CD8-positive, alpha-beta memory T cell (primary cell): ENCODE measurements at places on chromosomes 6 and 20.

DNA sequence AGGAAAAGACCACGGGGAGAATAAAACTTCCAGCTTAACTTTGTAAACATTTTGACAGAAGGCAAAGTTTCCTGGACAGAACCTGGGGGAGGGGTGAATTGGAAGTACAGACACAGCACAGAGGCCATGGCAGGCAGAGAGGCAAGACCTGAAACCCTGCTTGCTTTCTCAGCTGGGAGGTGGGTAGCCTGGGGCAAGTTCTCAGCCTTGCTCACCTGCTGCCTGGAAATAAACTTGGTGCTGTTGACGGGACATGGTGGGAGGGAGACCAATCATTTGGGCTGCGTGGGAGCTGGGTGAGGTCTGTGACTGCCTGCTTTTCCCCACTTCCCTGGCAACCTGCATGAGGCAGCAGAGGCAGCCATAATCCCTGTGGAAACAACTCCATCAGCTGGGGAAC is 221.3 kb downstream of the MOXD1 start:
- no peaks in the 10 kb centered on the region for H3K27me3 ChIP-seq
- no peaks in the 10 kb centered on the region for H3K36me3 ChIP-seq
- H3K4me1 ChIP-seq, result no peaks in the 10 kb centered on the region
- DNase-seq, result no peak
- no peak overlapping the region for H3K4me3 ChIP-seq
- no peak overlapping the region for H3K27ac ChIP-seq

- no peak overlapping the region for H3K27ac ChIP-seq
- no peaks in the 10 kb centered on the region for H3K36me3 ChIP-seq
- H3K4me3 ChIP-seq, result no peak overlapping the region
These were observed 28.1 kb upstream of the PNPLA1 start for GRCh38 chr6:36241728-36242127.

- no peaks in the 10 kb centered on the region for H3K27me3 ChIP-seq
- H3K27ac ChIP-seq, result no peak overlapping the region
- H3K36me3 ChIP-seq, result no peaks in the 10 kb centered on the region
- no peak overlapping the region for H3K4me3 ChIP-seq
- DNase-seq, result no peak
These were observed 212.1 kb downstream of the BTBD9 start for GRCh38 chr6:38427492-38428210.

DNA sequence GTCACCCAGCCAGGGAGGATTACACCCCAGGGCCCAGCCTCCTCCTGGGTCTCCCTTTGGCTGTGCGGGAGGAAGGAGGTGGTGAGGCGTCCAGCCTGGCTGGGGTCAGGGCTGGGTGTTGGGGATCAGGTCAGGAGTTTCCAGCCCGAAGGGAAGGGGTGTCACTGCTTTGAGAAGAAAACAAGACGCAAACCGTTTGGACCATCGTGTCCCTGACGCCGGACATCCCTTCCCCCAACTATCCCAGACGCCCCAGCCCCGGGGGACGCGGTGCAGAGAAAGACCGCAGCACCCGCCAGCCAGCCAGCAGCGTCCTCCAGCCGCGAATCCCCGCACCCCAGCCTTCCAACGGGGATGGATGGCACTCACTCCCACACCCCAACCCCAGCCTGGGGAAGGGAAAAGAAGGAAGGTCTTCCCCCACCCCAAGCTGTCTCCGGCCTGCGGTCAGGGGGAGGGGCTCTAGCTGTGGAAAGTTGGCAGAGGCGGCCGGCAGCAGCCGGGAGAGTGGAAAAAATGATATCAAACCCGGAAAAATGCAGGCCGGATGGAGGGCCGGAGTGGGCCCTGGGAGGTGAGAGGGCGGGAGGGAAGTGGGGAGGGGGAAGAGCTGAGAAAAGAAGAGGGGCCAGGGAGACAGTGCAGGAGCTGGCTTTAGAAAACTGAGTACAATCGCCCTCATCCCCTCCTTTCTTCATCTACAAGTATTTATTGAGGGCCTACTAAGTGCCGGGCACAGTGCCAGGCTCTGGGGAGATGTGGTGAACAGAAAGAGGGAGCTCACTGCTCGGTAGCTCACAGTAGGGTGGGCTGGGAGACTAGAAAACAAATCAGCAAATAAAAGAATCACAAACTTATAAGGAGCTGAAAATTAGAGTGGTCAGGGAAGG is 10.6 kb downstream of the REM1 start:
- no peaks in the 10 kb centered on the region for H3K36me3 ChIP-seq
- H3K27me3 ChIP-seq, result peaks cover 5% of the 10 kb centered on the region
- H3K4me3 ChIP-seq, result no peak overlapping the region

GRCh38 chr20:37317994-37318640 is 27.8 kb upstream of the SRC start:
- DNase-seq, result no peak
- no peaks in the 10 kb centered on the region for H3K27me3 ChIP-seq
- peaks cover 7% of the 10 kb centered on the region for H3K4me1 ChIP-seq
- no peak overlapping the region for H3K4me3 ChIP-seq
- no peaks in the 10 kb centered on the region for H3K36me3 ChIP-seq

GRCh38 chr6:163667372-163668060 is 253.0 kb downstream of the QKI start:
- H3K27me3 ChIP-seq, result no peaks in the 10 kb centered on the region
- no peak overlapping the region for H3K4me3 ChIP-seq
- no peak for DNase-seq
- H3K36me3 ChIP-seq, result no peaks in the 10 kb centered on the region
- no peak overlapping the region for H3K27ac ChIP-seq

- H3K4me3 ChIP-seq, result peak overlapping the region; percentile 2
- DNase-seq, result peak; percentile 39
- no peak overlapping the region for H3K27ac ChIP-seq
- H3K36me3 ChIP-seq, result no peaks in the 10 kb centered on the region
- no peaks in the 10 kb centered on the region for H3K27me3 ChIP-seq
These were observed 123.5 kb downstream of the MAP3K7 start for GRCh38 chr6:90463359-90463758.

DNA sequence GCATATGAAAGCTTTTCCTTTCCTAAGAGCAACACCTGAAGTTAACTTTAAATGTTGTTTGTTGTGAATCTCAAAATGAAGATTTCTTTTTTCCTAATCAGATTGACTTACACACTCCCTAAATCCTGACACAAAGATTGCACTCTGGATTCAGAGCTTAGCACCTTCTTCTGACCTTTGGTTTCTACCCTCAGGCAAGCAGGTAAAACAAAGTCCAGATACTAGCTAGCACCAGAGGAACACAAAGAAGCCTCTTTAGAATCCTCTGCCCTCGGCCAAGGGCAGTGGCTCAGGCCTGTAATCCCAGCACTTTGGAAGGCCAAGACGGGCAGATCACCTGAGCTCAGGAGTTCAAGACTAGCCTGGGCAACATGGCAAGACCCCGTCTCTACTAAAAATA is 14.5 kb downstream of the SERAC1 start:
- H3K4me3 ChIP-seq, result no peak overlapping the region
- H3K27me3 ChIP-seq, result no peaks in the 10 kb centered on the region
- DNase-seq, result no peak
- H3K4me1 ChIP-seq, result no peaks in the 10 kb centered on the region

- no peaks in the 10 kb centered on the region for H3K36me3 ChIP-seq
- H3K4me3 ChIP-seq, result no peak overlapping the region
- H3K4me1 ChIP-seq, result no peaks in the 10 kb centered on the region
- no peak overlapping the region for H3K27ac ChIP-seq
These were observed 113.3 kb downstream of the LY86 start for GRCh38 chr6:6701864-6702263.

GRCh38 chr6:161414180-161414579 is 140.3 kb upstream of the AGPAT4 start:
- no peaks in the 10 kb centered on the region for H3K27me3 ChIP-seq
- no peak for DNase-seq
- no peaks in the 10 kb centered on the region for H3K4me1 ChIP-seq
- no peaks in the 10 kb centered on the region for H3K36me3 ChIP-seq
- H3K4me3 ChIP-seq, result no peak overlapping the region
- no peak overlapping the region for H3K27ac ChIP-seq

DNA sequence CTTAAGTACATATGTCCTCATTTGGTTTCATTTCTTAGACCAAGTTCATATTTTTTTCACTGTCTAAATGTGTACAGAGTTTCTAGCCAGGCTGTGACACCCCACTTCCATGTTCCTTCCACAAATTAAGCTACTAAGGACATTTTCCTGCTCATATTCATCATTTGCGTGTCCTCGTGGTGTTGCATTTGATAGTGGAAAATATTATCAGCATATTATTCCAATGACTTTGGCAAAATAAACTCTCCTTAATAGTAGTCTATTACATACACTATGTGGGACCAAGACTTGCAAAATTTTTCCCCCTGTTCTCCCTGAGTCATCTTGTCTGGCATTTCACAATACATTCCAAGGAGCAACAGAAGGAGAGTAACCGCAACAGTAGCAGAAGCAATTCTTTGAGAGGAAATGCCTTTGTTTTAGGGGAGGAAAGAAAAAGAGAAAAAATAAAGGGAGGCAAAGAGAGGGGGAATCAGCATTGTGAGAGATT is 599.2 kb downstream of the COL12A1 start:
- no peaks in the 10 kb centered on the region for H3K36me3 ChIP-seq
- H3K27me3 ChIP-seq, result no peaks in the 10 kb centered on the region
- no peak for DNase-seq

- no peak overlapping the region for H3K4me3 ChIP-seq
- no peaks in the 10 kb centered on the region for H3K27me3 ChIP-seq
- peaks cover 12% of the 10 kb centered on the region for H3K36me3 ChIP-seq
These were observed 9.4 kb downstream of the DIDO1 start for GRCh38 chr20:62916703-62917476.

GRCh38 chr6:44133981-44134711 is 6.8 kb downstream of the TMEM63B start:
- no peaks in the 10 kb centered on the region for H3K36me3 ChIP-seq
- H3K4me1 ChIP-seq, result peaks cover 6% of the 10 kb centered on the region
- H3K4me3 ChIP-seq, result no peak overlapping the region
- H3K27me3 ChIP-seq, result no peaks in the 10 kb centered on the region
- peak overlapping the region; percentile 54 for H3K27ac ChIP-seq

GRCh38 chr6:134564705-134565104 is 246.8 kb upstream of the SGK1 start:
- no peak overlapping the region for H3K27ac ChIP-seq
- H3K36me3 ChIP-seq, result no peaks in the 10 kb centered on the region
- H3K4me3 ChIP-seq, result no peak overlapping the region
- no peaks in the 10 kb centered on the region for H3K27me3 ChIP-seq
- H3K4me1 ChIP-seq, result no peaks in the 10 kb centered on the region
- no peak for DNase-seq

GRCh38 chr20:47127999-47128398 is 228.5 kb downstream of the ZMYND8 start:
- no peaks in the 10 kb centered on the region for H3K36me3 ChIP-seq
- peaks cover 3% of the 10 kb centered on the region for H3K27me3 ChIP-seq
- H3K4me3 ChIP-seq, result no peak overlapping the region
- no peak overlapping the region for H3K27ac ChIP-seq
- no peak for DNase-seq

DNA sequence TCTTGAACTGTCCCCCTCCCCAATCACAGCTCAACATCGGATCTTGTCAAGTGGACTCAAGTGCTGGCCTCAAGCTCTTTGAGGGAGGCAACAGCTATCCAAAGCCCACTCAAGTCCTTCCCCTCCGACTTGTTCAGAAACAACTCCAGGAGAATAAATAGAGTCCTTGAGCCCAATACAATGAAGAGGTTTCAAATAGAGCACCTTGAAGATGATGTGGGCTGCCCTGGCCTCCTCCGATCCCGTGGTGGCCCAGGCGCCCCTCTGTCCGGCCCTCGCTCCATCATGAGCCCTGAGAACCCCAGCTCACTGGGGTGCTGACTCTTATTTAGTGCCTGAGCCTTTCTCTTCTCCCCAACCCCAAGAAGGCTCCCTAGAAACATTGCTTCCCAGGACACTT is 164.3 kb upstream of the PMEPA1 start:
- H3K27ac ChIP-seq, result no peak overlapping the region
- H3K4me1 ChIP-seq, result no peaks in the 10 kb centered on the region
- DNase-seq, result no peak
- H3K27me3 ChIP-seq, result peaks cover 11% of the 10 kb centered on the region

DNA sequence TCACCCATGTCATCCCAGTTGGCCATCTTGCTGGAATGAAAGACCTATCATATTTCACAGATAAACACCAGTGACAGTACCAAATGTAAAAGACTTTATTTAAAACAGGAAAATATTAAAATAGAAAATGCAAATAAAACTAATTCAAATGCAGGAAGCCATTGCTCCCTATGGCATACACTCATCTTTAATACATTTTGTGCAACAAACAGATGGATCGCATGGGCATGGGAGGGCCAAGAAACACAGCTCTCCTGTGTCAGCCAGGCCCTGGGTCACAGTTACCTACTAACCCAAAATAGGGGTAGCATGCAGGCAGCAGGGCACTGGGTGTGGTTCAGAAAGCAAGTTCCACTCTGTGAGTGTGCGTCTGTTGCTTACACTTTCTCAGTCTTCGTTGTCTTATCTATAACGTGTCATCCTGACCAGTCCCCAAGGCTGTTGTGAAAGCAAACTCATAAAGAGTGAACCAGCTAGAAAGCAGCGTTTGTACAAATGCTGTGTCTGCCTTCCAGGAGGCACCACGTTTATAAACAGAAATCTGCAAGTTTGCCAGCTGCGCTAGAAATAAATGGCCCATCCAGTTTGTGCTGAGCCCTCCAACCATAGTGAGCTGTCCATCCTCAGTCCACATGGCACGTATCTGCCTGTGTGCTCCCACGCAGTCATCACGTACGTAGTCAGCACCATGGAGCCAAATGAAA is 180.5 kb downstream of the SYNDIG1 start:
- no peak overlapping the region for H3K27ac ChIP-seq
- no peak for DNase-seq
- H3K4me1 ChIP-seq, result no peaks in the 10 kb centered on the region
- H3K4me3 ChIP-seq, result no peak overlapping the region

DNA sequence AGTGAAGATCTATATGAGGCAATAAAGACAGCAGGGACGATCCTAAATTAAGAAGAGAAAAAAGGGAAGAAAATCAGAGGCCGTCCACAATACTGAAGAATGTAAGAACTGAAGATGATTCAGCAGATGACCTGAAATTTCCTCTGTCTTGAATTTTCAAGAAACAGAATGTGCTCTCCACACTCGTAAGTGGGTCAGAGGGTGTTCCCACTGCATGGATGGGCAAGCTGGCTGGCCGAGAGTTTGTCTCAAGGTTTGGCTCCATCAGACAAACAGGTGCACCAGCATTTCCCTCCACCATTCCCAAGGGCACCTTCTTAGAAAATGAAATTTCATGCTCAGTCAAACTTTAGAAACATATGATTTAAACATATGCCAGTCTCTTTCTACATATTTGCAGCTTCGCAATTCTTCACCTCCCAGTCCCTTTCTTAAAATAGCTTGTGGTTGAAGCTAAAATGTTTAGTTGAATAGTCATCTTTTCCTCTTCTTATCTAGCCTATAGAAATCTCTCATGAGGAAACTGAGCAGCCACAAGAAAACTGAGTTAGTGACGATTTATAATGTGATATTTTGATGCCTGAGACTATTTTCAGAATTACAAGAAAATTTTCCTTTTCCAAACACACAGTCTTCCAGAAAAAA is 576.4 kb downstream of the PRKN start:
- no peak for DNase-seq
- no peaks in the 10 kb centered on the region for H3K4me1 ChIP-seq
- H3K36me3 ChIP-seq, result no peaks in the 10 kb centered on the region

- H3K36me3 ChIP-seq, result no peaks in the 10 kb centered on the region
- H3K4me3 ChIP-seq, result no peak overlapping the region
- H3K27ac ChIP-seq, result no peak overlapping the region
- DNase-seq, result no peak
These were observed 2.2 kb upstream of the KIF25 start for GRCh38 chr6:167995302-167995701.

GRCh38 chr6:116530436-116530835 is 15.0 kb downstream of the TRAPPC3L start:
- H3K27ac ChIP-seq, result no peak overlapping the region
- H3K27me3 ChIP-seq, result peaks cover 9% of the 10 kb centered on the region

GRCh38 chr20:45507011-45507820 is 8.2 kb downstream of the SPINT3 start:
- no peaks in the 10 kb centered on the region for H3K4me1 ChIP-seq
- DNase-seq, result no peak
- H3K27ac ChIP-seq, result no peak overlapping the region
- H3K4me3 ChIP-seq, result no peak overlapping the region
